ENCODE measurements at places on chromosomes 2 and 18.

GRCh38 chr2:240585101-240585500, 1.4 kb upstream of the CAPN10 start:
- no peak for DNase-seq

DNA sequence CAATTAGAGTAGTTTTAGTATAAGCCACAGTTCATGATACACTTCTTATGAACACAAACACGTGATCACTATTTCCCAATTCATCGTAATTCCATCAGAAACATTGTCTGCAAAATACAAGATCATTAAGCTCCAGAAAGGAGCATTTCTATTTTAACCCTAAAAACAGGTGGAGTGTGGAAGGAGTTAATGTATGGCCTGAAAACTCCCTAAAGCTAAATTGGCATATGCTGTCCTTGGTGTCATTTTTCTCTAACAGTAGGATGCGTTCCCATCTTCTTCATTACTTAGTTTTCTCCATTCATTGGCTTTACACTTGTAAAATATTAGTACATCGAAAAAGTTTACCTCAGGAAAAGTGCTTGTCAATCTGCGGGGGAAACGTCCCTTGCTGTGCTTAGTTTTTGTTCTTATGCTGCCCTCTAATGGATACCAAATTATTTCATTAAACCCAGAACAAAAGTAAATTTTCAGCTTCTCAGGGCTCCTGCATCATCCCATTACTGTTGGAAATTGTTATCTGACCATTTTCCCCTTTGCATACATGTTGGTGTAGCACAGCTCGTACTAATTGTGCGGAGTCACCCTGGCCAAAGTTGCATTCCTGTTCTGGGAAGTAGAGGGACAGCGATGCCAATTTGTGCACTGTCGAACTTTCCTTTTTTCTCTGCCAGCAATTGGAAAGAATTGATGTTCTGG, 153.4 kb downstream of the GPD2 start:
- no peak for DNase-seq

GRCh38 chr18:47438001-47438400, 186.5 kb upstream of the SKOR2 start:
- no peak for DNase-seq

- no peak for DNase-seq
Measured at GRCh38 chr2:111715987-111716904, 167.7 kb downstream of the ANAPC1 start.

DNA sequence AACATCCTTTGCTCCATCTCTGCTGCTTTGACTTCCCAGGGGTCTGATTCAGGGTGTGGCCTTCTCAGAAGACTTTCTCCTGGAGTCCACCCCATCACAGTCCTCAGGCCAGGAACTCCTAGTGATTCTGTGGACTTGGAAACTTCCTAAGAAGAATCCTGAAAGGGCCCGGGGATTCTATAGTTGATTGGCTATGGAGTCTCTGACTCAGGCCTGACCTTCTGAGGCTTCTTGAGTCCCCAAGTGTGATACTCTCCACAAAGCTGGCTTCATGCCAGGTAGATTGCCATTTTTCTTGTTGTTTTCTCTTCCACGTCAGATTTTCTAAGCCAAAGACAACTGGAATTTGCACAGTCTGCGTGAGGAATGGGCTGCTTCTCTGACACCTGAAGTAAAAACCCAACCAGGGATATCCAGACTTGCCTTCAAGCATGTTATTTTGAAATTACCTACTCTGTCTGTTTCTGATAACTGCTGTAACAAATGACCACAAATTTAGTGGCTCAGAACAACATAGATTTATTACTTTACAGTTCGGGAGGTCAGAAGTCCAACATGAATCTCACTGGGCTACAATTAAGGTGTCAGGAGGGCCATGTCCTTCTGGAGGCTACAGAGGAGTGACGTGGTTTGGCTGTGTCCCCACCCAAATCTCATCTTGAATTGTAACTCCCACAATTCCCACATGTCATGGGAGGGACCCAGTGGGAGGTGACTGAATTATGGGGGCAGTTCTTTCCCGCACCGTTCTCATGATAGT, 69.3 kb downstream of the ALPK2 start:
- DNase-seq: no peak
